Cortex of kidney (tissue), 1 donor: ENCODE measurements at places on chromosomes 3 and 15.

DNA sequence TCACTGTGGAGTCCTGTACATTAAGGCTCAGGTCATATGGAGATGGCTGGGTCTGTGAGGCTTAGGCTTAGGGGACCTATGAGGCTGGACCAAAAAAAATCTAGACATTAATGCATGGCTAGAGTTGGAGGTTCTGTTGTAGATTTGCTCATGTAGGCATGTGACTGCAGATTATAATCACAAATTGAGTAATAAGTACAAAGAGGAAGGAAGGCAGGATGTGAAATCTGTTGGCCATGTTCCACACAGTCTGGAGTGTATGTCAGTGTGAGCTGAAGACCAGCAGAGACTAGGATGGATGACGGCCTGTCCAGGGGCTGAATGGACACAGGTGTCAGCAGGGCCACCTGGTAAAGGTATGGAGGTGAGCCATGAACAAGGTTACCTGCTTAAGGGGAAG is at the start of gene ST3GAL6:
ST3GAL6 (plus strand) TSS at position 265 of the 400 bp plus-strand sequence. CDS start 5,101 bp downstream, outside the sequence.
- DNase-seq, result no peak

GRCh38 chr3:133691273-133692107 is 29.7 kb upstream of the TOPBP1 start:
- no peak for DNase-seq

DNA sequence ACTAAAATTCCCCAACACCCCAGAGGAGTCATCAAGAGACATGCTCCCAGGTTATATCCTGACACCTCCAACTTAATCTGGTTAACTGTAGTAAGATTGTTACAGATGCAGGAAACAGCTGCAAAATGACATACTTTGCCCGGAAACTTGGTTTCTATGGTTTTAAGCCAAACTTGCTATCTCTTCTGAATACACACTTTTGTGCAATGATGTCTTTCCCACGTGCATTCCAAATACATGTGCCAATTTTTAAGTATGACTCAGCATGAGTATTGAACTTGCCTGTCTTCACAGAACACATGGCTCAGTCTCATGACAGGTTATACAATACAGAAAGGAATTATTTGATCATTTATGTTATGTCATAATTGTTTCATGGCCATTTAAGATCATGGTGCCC is 207.0 kb upstream of the DCBLD2 start:
- no peak for DNase-seq

DNA sequence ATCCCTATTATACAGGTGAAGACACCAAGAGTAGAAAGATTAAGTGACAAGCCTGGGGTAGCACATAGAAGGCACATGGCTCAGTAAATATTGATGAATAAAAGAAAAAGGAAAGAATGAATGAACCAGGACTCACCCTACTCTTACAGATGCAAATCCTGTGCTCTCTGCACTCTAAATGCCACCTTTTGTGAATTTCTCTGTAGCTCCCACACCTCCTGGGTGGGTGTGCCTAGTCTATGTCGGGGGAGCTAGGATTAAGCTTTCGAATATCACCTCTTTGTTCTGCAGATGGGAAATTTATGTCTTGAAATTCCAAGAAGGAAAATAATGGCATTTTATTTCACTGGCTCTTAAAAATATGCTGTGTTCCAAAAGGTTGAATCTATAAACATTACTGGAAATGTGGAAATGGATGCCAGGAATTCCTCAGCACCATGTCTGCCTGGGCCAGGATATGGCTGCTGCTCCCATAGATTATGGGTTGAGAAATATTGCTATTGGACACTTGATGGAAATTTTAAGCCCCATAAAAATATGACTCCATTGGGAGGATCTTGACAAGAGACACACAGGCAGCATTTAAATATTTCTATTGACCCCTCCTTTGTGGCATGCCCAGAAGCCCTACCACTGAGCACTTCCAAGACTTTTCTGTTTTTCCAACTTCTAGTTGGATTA is 43.3 kb downstream of the CCNB2 start:
- DNase-seq, result no peak

DNA sequence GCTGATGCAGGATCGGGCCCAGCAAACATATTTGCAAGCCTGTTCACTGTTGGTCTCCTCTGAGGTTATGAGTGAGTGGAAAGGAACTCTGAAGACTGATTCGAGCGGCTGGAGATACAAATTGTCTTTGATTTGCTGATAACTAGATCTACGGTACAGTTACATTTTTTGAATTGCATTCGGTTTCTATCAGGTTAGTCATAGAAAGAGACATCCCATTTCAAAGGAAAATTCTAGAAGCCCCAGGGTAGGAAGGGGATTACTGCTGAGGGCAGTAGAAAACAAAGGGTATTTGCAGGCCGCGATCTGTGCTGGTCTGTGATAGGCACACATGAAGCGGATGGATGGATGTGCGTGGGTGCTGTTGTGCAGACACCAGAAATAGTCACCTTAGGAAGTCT is 228.4 kb downstream of the ITPR1 start:
- DNase-seq, result no peak

GRCh38 chr3:131725414-131725813 is 222.6 kb upstream of the MRPL3 start:
- DNase-seq, result no peak

DNA sequence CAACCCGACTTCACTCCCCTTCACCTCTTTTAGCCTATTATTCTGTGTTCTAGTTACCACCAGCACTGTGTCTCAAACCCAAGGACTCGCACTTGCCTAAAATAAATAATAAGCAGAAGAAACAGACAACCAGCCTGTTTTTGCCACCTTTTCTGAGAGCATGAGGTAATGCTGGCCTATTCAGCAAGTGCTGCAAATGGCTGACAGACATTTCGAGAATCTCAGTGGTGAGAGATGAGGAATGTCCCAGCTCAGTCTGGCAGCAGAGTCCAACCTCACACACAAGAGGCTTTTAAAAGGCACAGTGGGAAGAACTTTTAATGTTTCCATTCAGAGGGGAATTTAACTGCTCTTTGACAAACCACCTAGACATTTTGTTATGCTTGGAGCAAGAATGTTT is 143.3 kb upstream of the GMNC start:
- DNase-seq, result no peak

DNA sequence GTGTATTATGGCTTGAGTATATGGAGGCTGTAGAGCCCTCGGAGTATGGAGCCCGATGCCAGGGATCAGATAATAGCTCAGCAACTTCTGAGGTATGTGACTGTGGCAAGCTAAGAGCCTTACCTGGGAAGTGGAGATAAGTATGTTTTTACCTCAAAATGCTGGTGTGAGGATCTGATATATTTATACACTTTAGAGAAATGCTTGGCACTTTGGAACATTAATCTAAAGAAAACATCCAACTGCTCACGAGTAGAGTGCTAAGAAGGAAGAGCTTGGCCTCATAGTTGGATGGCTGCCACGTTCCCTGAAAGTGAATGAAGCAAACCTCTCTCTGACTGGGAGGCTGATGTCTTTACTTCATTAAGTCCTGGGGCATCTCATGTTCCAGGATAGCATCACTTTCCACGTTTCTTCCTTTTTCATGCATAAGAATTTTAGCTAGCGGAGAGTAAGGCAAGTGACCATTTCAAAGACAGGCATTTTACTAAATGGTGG is 58.9 kb upstream of the GOLGA8J start:
- no peak for DNase-seq

DNA sequence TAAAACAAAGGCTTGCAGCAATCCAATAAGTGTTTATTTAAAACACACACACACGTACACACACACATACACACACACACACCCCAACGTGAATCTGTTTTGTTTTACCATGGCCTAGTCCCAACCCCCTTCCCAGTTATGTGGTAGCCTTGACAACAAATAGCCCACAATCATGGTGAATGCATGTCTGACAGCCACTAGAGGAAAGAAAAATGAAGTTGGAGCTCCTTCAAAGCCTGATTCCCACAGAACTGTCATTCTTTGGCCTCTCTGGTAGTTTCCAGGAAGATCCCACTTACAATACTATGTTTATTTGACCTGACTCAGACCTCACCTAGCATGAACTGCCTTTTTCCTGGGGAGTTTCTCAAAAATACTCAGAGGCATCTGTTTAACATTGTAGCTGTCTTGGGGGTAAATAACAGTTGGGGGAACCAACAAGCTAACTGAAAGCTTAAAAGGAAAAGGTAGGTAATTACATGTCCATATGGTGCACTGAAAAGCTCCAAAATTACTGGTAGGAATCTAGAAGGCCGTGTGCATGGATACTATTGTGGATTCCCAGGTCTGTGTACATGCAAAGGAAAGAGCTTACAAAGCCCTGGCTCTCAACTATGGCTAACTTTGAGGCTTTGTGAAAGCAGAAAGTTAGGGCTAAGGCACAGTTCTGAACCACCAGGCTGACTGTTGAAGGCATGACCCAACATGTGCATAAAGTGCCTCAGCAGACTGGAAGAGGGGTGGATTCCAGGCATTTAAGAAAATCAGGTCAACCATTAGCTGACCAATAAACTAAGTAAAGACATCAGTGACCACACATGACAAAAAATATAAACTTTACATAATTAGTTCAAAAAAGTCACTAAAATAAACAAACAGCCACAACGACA is 65.3 kb downstream of the FAIM start:
- DNase-seq, result no peak

GRCh38 chr3:58591517-58592510 is 14.6 kb upstream of the FAM107A start:
- DNase-seq, result no peak

- DNase-seq, result no peak
Measured at GRCh38 chr15:41971895-41972252, 483 bp downstream of the EHD4 start.

DNA sequence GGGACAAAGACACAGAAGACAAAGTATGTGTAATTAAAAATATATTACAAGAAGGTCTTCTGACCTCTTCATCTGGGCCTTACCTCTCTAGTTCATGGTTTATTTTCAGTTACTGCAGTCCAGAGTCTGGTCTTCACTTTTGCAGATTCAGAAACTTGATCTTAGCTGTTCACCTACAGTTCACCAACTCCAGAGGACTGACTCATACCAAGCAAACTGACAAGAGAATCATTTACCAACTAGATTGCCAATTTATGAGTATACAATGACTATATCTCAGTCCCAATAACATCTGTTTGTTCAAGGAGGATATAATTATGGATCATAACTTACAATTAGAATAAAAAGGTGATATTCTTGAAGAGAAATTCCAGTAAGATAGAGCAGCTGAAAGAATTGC is 9.0 kb downstream of the P2RY1 start:
- no peak for DNase-seq

DNA sequence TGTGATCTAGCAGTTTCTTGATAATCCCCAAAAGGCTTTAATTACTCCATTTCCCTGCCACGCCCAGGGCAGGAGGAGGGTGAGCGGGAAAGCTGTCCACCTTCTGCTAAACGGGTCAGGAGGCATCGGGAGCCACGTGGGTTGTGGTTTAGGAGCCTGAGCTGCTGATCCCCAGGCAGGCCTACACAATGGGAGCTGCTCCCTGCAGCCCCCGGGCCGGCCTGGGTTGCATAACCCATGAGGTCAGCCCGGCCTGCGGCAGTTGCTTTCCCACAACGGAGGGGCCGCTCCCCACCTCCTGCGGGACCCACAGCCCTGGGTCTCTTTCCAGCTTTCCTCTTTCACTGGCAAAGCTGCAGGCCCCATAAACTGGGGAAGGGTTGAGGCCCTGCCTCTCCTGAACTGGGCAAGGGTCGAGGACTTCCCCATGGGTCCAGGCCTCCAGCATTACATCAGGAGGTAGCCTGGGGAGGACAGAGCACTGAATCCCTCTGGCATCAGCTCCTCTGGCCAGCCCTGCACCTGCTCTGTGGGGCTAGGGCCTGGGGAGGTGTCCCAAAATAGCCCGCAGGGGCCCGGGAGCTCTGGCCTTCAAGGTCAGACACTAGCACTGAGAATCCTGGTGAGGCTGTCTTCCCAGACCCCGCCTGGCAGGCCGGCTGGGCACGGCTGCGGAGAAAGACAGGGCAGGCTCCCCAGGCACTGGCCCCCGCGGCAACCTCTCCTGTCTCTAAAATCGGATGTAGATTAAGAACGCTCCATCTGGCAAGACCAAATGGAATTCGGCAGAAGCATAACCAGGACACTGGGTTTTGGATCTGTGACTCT is 47.3 kb downstream of the ZDHHC19 start:
- no peak for DNase-seq

- DNase-seq, result no peak
Measured at GRCh38 chr15:67197364-67197695, 57.1 kb downstream of the AAGAB start.

- no peak for DNase-seq
Measured at GRCh38 chr3:193841581-193841980, 248.6 kb downstream of the OPA1 start.

DNA sequence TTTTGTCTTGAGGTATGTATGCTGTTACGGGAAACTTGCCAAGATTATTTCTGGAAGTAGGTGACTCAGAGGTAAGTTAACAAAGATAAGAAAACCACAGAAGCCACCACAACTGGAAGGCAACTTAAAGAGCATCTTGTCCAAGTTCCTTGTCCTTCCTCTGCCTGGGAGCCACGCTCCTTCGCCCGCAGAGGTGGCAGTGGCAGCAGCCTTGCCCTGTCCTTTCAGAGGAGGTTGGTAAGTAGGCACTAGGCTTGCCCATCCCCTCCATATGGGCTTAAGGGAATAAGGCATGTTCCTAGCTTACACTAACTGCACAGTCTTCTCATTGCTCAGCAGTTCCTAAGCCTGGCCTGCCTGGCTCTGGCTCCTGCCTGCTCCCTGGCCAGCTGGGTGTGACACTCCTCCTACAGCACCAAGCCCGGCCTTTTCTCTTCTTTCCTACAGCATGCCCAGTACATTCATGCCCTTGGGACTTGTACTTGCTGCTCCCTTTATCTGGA is 48.0 kb upstream of the RAB6B start:
- no peak for DNase-seq

DNA sequence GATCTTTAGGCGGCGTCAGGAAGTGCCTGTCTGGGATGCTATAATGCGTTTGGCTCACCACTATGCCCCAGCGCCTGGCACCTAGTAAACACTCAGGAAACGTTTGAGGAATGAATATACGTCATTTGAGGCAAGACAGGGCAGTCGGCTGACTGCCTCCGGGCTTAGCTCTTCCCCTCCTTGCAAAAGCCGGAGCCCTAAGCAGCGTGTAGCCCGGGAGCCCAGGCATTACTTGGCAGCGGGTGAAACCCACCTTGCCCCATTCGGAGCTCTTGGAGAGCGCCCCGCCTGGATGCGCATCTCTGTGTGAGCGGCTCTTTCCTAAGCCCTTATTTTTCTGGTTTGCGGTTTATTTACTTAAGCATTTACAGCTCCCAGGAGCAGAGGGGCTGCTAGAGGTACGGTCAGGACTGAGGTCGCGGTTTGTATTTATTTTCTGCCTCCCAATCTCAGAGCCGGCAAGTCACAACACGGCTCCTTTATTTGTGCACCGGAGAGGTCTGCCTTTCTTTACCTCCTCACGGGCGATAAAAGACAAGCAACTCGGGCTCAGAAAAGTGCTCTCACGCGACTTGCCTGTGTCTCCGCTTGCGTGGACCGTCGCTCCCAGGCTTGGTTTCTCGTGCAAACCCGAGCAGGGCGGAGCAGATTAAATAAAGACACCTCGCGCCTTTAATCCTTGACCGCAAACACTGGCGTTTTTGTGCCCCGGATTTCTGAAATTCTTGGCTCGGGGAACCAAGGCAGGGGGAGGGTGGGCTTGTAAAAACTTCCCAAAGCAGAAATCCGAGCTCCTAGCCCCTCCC is 737 bp upstream of the ITPR1 start:
- DNase-seq, result no peak
